CD4-positive, alpha-beta T cell treated with Interleukin-6 for 4 hours (primary cell): ENCODE measurements at places on chromosomes 7 and 10.

DNA sequence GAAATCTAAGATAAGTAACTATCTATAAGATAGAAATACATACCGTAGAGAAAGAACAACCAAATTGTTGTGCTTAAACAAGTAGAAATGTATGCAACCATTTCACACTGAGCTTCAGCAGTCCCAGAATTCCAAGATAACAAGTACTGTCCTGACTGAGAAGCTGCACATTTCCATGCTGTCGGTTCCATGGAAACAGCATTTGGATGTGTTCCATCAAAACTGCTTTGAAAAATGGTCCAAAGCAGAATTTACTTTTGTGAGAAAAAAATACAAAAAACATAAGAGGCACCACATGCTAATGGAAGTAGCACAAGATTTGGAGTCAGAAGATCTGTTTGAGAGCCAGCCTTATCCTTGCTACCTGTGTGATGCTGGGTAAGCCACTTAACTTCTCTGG lies 92.6 kb downstream of the MTERF1 start:
- no peak for DNase-seq

- peak; percentile 47 for DNase-seq
Measured at GRCh38 chr10:119270762-119271366, 63.5 kb downstream of the GRK5 start.

GRCh38 chr7:43650457-43651052 lies 67.6 kb downstream of the STK17A start:
- peak; percentile 53 for DNase-seq

- DNase-seq, result peak; percentile 47
Measured at GRCh38 chr7:150745086-150745485, 7.9 kb downstream of the GIMAP5 start.

GRCh38 chr10:17586821-17587234 lies 30.3 kb downstream of the HACD1 start:
- no peak for DNase-seq

- no peak for DNase-seq
Measured at GRCh38 chr7:141949021-141949420, 2.2 kb upstream of the CLEC5A start.

- DNase-seq, result no peak
Measured at GRCh38 chr7:108348913-108349312, 107.3 kb downstream of the NRCAM start.

GRCh38 chr7:100351657-100352058 lies 6.3 kb upstream of the PILRB start:
- no peak for DNase-seq

GRCh38 chr7:3912291-3912690 lies 611.2 kb downstream of the SDK1 start:
- no peak for DNase-seq

DNA sequence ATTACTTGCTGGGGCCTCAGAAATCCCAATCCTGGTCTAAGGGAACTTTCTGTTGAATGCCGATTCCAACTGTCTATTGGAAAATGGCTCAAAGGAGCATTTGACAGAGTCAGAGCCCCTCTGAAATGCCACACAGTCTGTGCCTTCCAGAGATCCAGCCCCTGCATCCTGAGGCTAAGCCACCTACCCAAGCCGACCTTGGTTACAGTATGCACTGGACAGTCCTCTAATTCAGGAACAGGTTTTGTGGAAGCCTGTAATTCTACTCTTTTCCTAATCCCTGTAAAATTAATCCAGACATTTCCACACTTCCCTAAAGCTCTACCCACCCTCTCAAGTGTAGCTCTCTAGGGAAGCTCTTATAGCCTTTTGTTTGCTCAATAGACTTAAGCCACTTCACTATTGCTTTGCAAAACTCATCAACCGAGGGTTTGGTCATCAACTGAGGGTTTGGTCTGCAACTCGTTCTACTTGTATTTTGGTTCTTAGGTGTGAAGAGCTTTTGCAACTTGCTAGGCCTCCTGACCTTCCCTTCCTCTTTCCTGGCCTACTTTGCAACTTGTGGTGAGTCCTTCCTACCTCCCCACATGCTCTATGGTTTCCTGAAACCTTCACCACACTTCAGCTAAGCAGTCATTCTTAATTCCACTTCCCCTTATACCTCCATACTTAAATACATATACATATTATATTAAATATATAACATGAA lies 364.8 kb downstream of the SFMBT2 start:
- DNase-seq, result peak; percentile 27

DNA sequence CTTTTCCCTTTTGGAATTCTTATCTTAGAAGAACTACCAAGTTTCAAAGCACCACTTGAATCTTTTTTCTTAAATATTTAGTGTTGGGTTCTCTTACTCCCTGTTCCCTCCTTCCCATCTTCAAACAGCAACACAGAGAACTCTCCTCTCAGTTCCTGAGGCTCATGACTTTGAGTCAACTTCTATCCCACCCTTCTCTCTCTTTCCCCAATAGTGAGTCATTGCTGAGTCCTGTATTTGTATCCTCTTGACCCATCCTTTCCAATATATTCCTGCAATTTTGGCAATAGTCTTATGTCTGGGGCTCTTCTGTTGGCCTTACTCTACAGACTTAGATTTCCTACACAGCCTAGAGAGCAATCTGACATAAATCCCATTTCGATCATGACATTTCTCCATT lies 20.8 kb upstream of the JCAD start:
- DNase-seq, result no peak

- no peak for DNase-seq
Measured at GRCh38 chr10:92734301-92734700, 44.5 kb downstream of the HHEX start.

DNA sequence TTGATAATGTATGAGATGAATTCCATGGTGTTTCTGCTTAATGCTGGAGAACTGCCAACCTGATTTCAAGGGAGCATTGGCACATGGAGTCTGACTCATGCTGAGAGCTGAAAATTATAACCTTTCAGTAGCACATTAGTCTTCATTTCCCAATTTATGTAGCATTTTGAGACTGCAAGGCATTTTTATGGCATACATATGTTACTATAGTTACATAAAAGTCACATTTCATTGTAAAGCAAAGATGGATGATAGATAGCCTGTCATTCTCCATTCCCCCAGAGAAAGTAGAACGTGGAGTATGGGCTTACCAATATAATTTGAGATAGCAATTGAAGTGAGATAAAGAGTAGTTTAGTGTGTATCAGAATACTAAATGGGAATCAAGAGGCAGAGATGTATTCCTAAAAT lies 103.1 kb downstream of the SLC16A9 start:
- DNase-seq, result no peak

DNA sequence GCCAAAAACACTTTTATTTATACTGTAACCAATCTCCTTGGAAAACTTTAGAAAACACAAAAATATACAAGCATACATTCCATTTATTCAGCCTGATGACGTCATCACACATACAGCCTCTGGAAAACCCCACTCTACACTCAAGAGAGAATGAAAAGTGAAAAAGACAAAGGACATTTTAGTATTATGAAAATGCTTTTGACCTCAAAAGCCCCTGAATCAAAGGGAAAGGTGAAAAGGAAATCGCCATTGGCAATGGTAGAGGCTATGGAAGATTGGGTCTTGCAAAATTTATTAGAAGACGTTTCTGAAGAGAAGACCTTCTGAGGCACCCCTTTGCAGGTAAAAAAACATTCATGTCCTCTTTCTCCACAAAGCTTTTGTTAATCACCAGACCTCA lies 82.9 kb upstream of the STRIP2 start:
- no peak for DNase-seq
